ENCODE measurements at places on chromosomes 7 and 10. TPM values are rescaled to one million over a fixed set of nuclear protein-coding genes. Genes with fewer than 3 reads are reported as not detected.

Gene AHR
- total RNA-seq = 85.4 TPM

Gene SFTPA1
- not detected for total RNA-seq

Gene HOXA10
- 2.3 TPM for total RNA-seq

Gene NKX6-2
- not detected for total RNA-seq

Gene HYAL4
- 0.39 TPM for total RNA-seq

Gene ANKRD1
- 321 TPM for total RNA-seq

Gene HACD1
- total RNA-seq = 12.9 TPM

Gene ACBD7
- total RNA-seq = 3.1 TPM

Gene PRPS1L1
- total RNA-seq = not detected

Gene SPDYE11
- total RNA-seq = not detected

Gene THSD7A
- 15.8 TPM for total RNA-seq

Gene NUTM2A
- 0.51 TPM for total RNA-seq

Gene SFRP5
- not detected for total RNA-seq

Gene H2BK1
- total RNA-seq = not detected

Gene MMD2
- not detected for total RNA-seq

Gene TBX20
- 0.13 TPM for total RNA-seq

Gene UPK3B
- total RNA-seq = 0.38 TPM

Gene HNRNPA2B1
- total RNA-seq = 99.9 TPM

Gene TAF6
- total RNA-seq = 21.6 TPM

Gene EPHB6
- total RNA-seq = under 0.01 TPM

Gene MBL2
- not detected for total RNA-seq

Gene CCZ1B
- 34.1 TPM for total RNA-seq

Gene CAV1
- 1,184 TPM for total RNA-seq

Gene TRPV5
- not detected for total RNA-seq

Gene TCERG1L
- total RNA-seq = not detected

Gene IDI2
- not detected for total RNA-seq

Gene ZNF804B
- not detected for total RNA-seq

Gene GCK
- total RNA-seq = 0.38 TPM

Gene NPSR1
- not detected for total RNA-seq

Gene GPR141
- 0.13 TPM for total RNA-seq

Gene TEX36
- not detected for total RNA-seq

Gene LRRD1
- under 0.01 TPM for total RNA-seq

Gene CARD11
- 3.2 TPM for total RNA-seq

Gene SLC26A4
- 10.4 TPM for total RNA-seq

Gene TACR2
- total RNA-seq = 0.63 TPM

Gene MRPL43
- 51.2 TPM for total RNA-seq

Gene TRIL
- 29.6 TPM for total RNA-seq

Gene ZNF655
- 4.0 TPM for total RNA-seq

Gene CYP26A1
- 0.63 TPM for total RNA-seq

Gene GJD4
- total RNA-seq = not detected

Gene GPR26
- not detected for total RNA-seq

Gene CALHM1
- total RNA-seq = not detected

Gene ARHGEF35
- 0.13 TPM for total RNA-seq

Gene DHX32
- 35.0 TPM for total RNA-seq

Gene FXYD4
- total RNA-seq = not detected

Gene CALHM2
- total RNA-seq = 16.0 TPM

Gene ANXA7
- total RNA-seq = 89.6 TPM

Gene ECHS1
- 72.3 TPM for total RNA-seq

Gene MACROH2A2
- total RNA-seq = not detected

Gene BTBD16
- total RNA-seq = not detected

Gene PTF1A
- total RNA-seq = not detected

Gene SH2D4B
- under 0.01 TPM for total RNA-seq

Gene ADGRA1
- not detected for total RNA-seq

Gene NPFFR1
- not detected for total RNA-seq

Gene TRIM50
- total RNA-seq = not detected

Gene TUBAL3
- not detected for total RNA-seq

Gene OPALIN
- total RNA-seq = not detected

Gene GPR22
- not detected for total RNA-seq

Gene EPDR1
- 1.6 TPM for total RNA-seq

Measured in dermis microvascular lymphatic vessel endothelial cell (primary cell).